ENCODE measurements at places on chromosomes 5 and 9.
A peak's percentile ranks its signal among the peaks of the same experiment; 100 is the strongest.

DNA sequence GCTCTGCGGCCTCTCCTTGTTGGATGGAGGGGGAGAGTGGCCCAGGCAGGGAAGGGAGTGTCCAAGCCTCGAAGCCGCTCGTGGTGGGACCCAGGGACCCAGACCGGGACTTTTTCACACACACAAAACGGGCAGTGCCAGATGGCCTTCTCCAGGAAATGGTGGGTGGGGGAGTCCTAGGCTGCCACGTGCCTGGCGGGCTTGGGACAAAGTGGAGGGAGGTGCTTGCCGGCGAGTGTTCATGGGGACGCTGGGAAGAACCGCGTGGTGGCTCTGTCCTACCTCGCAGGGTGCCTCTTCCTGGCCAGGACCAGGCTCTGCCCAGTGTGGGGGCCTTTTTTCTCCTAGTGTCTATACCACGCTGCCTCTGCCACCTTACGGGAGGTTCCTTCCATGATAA is 155.0 kb upstream of the COL5A1 start:
- DNase-seq, result no peak

- peak; percentile 55 for DNase-seq
Observed at GRCh38 chr5:55037046-55037771, 13.2 kb downstream of the GZMK start.

GRCh38 chr9:79829566-79830302 is 258.0 kb downstream of the TLE4 start:
- no peak for DNase-seq

- DNase-seq, result no peak
Observed at GRCh38 chr9:4225291-4226028, 74.4 kb downstream of the GLIS3 start.

GRCh38 chr5:55037890-55038289 is 13.8 kb downstream of the GZMK start:
- no peak for DNase-seq

- peak; percentile 63 for DNase-seq
Observed at GRCh38 chr5:95870105-95870672, 47.7 kb upstream of the GLRX start.

GRCh38 chr9:40928803-40929487 is 199.5 kb downstream of the FOXD4L6 start:
- DNase-seq, result no peak

- DNase-seq, result no peak
Observed at GRCh38 chr9:128372784-128373183, 1.6 kb downstream of the URM1 start.

- DNase-seq, result no peak
Observed at GRCh38 chr5:173644673-173645436, 28.4 kb upstream of the BOD1 start.

DNA sequence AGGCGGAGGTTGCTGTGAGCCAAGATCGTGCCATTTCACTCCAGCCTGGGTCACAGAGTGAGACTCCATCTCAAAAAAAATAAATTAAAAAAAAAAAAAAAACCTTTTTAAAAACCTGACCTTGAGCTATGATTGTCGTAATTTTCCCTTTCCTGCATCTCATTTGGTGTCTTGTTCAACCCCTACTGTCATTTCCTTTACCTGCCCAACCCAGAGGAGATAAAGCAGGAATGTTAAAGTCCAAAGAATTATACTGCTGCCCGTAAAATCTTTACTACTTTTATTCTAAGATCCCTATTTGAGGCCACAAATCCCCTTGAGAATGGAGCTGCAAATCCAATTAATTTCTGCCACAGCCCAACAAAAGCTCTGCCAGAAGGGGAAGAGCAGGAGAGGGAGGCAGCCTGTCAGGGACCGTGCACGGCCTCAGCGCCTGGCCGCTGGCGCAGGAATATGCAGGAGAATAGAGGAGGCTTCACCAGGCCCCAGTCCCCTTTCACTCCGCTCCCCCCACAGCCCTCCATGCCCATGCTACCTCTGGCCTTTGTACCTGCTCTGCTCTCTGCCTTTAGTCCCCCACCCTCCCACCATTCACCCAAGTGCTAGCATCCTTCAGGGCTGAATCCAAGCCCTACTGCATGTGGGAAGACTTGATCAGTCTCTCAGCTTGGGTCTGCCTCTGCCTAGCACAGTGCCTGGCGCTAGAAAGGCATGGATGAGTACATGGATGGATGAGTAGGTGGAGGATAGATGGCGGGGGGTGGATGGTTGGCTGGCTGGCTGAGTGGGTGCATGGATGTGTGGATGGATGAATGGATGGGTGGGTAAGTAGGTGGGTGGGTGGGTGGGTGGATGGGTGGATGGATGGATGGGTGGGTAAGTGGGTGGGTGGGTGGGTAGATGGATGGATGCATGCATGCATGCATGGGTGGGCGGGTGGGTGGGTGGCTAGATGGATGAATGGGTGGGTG is 99.8 kb upstream of the SARDH start:
- no peak for DNase-seq

DNA sequence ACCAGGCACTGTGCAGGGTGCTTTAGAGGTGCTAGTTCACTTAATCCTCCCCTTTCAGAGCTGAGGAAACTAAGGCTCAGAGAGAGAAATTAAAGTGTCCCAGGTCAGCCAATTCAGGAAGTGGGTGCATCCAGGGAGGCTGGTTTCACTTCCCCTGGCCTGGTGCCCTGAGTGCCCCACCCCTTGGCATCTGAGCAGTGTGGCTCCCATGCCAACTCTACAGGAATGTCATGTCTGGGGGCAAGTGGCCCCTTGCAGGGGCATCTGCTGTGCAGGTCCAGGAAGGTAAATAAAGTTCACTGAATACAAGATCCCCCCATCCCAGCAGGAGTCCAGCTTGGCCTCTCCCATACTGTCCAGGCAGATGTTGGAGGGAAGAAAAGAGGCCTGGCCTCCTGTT is 4.4 kb upstream of the N4BP3 start:
- no peak for DNase-seq

DNA sequence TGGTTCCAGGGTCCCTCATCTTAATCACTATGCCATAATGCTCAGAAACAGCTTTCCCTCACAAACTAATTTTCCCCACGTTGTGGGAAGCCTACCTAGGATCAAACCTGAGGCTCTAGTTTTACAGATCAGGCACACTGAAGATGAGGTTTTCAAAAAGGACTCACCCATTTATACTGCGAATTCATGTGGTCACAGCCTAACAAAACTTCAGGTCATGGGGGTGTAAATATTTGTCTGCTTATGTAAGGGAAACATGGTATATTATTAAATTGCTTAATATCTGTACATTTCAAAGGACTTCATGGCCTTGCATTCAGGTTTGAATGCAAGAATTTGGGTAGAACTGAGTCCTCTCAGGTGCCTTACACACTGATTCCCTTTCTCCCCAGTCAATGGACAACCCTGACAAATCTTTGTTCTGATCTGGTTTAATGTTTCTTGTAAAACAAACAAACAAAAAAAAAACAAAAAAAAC is 12.1 kb downstream of the ZFAND5 start:
- no peak for DNase-seq

DNA sequence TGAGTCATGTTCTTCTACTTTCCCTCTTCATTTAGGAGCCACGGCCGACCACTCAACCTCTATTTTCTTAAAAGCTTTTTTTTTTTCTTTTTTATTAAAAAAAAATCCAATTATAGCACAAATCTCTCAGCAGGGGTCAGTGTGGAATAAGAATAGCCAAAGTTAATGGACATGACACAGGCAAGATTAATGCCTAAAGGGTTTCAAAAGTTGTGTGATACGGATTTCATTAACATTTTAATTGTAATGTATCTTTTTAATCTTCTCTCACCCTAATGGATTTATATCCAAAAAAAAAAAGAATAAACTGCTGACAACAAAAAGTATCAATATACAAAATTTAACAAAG is 5.4 kb downstream of the NACC2 start:
- DNase-seq, result no peak

DNA sequence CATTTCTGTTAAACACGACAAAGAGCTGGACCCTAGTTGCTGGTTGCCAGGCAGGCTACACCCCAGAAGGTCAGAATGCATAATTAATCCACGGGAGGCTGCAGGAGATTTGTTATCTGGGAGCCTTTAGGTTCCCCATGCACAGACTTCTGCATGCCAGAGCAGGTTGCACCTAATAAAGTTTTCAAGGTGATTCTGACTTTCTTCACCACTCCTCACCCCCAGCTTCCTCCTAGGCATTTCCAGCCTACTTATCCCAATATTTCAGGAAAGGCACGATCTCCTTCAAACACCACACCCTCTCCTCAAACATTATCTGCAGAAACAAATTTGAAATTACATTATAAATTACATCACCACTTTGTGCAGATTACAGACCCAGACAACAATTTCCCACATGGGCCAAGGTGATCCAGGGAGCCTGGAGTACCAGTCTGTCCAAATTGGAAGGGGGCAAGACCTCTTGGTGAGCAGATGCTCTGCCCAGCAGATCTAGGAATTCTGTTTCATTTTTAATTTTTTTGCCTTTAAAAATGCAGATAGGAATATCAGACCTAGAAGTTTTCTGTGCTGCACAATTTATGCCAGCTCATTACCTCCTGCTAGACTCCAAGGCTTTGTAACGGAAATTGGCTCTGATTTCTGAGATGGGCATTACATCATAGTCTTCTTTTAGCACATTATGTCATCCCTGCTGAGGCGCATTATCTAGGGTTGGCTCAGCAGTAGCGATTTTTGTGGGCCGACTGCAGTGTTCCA is 363.4 kb upstream of the SLC30A5 start:
- DNase-seq, result no peak

- no peak for DNase-seq
Observed at GRCh38 chr5:133489632-133490031, 122.7 kb downstream of the FSTL4 start.

DNA sequence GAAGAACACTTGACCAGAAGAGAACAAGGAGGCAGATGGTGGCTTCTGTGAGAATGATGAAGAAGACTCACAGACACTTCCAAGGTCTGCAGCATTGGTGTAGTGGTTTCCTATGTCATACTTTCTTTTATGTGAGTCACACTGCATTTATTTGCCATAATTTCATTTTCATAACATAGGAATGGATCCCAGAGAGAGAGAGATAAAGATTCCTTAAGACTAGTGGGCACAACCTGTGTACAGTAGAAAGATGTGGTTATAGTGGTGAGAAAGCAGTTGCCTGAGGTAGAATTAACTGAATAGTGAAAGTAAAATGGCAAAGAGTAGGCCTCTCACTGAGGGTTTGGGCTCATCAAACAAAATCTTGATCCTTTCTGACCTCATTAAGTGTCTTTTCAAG is 7.6 kb upstream of the CCDC152 start:
- DNase-seq, result no peak

GRCh38 chr5:10077791-10078545 is 171.7 kb downstream of the ATPSCKMT start:
- no peak for DNase-seq

- DNase-seq, result no peak
Observed at GRCh38 chr5:9170026-9170425, 375.8 kb downstream of the SEMA5A start.

DNA sequence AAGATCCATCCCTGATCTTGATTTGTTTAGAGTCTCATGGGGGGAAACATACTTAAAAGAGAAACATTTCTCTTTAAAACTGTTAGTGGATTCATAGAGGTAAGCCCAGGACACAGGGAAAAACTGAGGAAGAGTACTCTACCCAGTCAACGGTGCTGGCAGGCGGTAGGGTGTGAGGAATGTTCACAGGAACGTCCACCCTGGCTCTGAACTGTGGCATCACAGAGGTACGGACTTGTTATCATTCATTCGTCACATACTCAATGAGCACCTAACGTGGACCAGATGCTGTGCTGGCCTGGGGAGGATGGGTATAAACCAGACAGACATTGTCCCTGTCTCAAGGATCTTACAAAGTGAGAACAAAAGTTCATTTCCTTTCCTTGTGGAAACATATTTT is 18.8 kb upstream of the PPARGC1B start:
- no peak for DNase-seq

DNA sequence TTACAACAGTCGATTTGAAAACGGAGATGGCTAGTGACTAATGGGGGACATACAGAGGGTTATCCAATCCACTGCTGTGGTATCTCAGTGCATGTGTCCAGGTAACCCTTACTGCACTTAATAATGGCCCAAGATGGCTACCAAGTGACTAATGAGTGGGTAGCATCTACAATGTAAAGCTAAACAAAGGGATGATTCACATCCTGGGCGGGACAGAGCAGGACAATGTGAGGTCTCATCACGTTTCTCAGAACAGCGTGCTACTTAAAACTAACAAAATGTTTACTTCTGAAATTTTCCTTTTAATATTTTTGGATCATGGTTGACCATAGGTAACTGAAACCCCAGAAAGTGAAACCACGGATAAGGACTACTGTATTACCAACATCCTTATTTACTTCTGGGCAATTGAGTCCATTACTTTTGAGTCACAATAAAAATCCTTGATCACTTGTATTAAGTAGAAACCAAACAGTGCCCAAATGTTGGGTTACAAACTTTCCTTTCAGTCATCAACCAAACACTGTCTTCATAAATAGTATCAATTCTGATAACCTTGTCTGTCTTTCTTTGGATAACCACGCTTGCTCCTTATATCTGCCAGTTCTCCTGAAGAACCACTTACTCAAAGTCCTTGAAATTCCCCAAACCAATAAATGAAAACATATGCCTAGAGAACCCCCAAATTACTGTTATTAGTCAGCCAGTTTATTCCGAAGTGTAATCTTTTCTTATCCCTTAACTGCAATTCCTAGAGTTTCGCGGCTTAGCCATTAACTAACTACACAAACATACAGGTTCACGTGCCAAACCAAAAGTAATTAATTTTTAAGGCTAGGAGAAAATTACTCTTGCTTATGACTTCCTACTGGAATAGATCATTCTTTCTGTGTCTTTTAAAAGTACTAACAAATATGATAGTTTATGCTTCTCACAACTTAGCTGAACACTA is 59.7 kb downstream of the ELL2 start:
- DNase-seq, result no peak

- no peak for DNase-seq
Observed at GRCh38 chr5:174120401-174121005, 75.0 kb downstream of the NSG2 start.

DNA sequence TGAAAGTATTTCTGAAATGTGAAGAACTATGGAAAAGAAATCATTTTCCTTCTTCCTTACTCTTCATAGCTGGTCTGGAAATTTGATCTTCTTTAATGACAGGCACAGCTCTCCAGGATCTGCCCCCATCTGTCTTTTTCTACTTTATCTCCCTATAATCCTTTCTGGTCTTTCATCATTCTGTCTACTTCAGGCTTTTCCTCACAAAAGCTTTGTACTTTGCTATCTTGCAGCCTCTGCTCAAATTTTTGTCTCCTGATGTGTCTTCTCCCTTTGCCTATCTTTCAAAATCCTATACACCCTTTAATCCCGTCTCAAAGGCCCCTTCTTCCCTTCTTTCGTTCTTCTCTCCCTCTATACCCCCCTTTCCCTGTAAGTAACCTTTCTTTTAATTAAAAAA is 114.9 kb upstream of the ATP10B start:
- DNase-seq, result no peak

All from activated naive CD4-positive, alpha-beta T cell treated with anti-CD3 and anti-CD28 coated beads, Interleukin-2, amount 50 U/mL, for 16 hours (primary cell).